ENCODE measurements at places on chromosomes 3 and 15.

DNA sequence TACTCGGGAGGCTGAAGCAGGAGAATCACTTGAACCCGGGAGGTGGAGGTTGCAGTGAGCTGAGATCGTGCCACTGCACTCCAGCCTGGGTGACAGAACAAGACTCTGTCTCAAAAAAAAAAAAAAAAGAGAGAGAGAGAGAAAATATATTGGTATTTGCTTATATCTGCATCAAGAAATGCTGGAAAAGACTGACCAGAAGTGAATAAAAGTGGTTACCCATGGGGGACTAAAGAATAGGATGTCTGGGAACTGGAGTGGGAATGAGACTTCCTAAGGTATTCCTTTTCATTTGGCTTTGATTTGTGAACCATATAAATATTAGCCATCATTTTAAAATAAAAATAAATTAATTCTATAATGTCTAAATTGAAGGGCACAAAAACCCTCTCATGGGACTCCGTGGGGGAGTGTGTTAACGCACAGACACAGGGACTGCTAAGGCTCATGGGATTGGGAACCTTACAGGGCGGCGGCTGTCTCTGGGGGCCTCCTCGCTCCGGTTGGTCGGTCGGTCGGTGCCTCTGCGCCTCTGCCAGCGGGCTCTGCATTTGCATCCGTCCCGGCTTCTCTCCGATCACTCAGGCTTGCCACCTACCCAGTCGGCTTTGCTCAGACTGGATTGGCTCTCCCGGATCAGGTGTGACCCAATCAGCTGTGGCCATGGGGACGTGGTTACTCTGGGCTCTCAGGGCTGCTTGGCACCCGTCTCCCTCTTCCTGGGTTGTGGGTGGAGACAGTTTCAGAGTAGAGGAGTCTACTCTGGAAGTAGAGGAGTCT lies 12.7 kb upstream of the TSPAN3 start:
- peak; percentile 74 for DNase-seq

DNA sequence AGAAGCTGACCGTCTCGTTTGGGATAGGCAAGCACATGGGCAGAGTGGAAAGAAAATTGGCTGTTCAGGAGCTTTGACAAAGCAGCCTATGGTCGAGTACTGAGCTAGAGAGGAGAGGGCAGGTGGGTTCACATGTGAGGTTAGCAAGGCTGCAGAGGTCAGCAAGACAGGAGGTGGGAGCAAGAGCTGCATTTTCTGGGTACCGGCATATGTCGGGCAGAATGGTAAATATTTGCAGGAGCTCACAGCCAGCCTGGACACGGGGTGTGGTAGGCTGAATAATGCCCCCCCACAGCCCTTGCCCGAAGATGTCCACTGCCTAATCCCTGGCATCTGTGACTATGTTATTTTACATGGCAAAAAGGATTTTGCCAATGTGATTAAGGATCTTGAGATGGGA lies 8.3 kb downstream of the RARRES1 start:
- no peak for DNase-seq

GRCh38 chr3:184368116-184368515 lies 6.6 kb downstream of the POLR2H start:
- DNase-seq, result no peak

DNA sequence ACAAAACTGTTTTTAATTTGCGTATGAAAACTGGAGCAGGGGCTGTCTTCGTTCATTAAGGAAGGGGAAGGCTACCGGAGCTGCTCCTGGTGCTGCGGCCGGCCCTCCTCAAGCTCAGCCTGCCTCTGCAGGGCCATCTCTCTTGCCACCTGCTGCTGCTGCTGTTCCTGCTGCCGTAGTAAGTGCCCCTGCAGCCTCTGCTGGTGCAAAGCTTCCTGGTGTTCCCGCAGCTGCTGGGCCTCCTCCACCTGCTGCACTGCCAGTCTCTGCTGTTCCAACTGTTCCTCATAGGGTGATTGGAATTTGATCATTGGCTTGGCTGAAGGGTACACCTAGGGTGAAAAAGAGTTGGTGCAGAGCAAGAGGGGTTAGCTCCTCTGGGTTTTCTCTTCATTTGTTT lies 66.0 kb downstream of the GOLIM4 start:
- DNase-seq, result no peak

DNA sequence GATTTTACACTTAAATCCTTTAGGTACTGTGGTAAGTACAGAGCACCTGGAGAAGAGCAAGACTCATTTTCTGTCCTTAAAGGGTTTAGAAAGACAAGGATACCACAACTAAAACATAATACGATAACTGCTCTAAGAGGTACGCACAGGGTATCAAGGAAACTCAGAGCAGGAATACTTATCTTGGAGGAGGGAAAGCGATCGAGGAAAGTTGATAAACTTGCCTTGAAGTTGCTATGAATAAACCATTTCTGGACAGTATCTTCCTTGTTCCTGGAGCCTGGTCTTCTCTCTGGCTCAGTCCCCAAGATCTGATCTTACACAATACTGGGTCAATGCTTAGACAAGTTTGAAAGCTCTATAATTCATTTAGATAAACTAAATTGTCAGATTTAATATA lies 17.6 kb upstream of the GATM start:
- DNase-seq, result no peak

- DNase-seq, result no peak
Observed at GRCh38 chr3:167887096-167887495, 151.6 kb downstream of the SERPINI1 start.

DNA sequence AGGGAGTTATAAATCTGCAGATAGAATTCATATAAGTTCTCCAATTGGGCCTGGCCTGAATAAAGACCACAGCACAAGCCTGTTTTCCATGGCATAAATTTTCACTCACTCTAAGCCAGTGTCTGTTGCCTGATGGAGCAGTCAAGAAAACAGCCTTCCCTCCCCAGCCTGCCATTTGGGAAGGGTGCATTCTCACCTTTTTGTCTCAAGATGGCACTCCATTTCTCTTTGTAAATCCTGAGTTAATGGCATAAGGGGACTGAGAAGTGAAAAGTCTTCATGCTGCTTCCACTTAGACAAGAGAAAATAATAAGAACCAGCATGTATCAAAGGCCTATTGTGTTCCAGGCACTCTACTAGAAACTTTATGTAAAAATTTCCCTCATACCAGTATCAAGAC lies 115.6 kb upstream of the MANF start:
- DNase-seq, result no peak

GRCh38 chr3:61718565-61718964 lies 157.2 kb downstream of the PTPRG start:
- DNase-seq, result no peak

DNA sequence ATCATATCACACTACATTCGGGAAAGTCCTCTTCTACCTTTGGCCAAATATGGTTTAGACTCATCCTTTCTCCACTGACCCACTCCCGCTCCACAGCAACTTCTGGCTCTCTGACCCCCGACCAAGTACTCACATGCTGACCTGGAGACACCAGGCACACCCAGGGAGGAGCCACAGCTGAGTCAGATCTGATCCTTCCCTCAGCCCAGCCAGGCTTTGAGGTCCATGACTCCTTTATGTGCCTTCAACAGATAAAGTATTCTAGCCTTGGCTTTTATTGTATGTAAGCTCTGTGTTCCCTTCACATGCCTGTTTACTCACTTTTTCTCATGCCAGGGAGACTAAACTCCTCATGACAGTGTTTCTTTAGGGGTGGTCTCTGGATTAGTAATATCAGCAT lies 166.9 kb upstream of the UMPS start:
- no peak for DNase-seq

GRCh38 chr3:154384479-154384878 lies 45.5 kb downstream of the GPR149 start:
- DNase-seq, result no peak

DNA sequence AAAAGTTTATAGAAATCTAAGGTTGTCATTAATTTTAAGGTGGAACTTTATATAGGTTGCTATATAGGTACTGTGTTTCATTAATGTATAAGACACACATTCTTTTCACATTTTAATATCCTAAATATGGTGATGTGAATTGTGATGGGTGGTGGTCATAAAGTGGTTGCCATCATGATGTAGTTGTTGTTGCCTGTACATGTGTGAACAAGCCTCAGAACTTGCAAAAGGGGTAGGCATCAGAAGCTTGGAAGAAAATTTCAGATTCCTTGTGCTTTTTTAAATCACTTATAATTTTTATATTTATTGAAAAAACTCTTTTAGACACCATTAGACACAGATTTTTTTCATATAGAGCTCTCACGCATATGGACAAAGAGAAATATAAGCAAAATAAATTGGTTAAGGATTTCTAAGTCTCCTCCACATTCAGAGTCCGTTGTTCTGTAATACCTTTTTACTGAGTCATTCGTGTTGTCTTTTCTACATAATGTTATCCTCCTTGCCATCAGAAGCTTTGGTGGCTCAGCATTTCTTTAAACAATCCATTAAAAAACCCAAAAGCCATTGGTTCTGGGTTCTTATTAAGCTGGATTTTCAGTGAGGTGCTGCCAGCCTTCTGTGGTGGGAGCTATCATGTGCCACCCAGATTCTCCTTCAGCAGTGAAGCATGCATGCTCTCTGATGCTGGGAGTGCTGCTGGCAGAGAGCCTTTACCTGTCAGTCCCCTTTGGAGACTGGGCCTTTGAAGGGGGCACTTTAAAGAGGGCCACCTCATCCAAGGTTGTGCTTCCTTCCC lies 140.4 kb upstream of the GALNT15 start:
- DNase-seq, result no peak
